ENCODE measurements at places on chromosomes 4 and X. TPM values are rescaled to one million over a fixed set of nuclear protein-coding genes. Genes with fewer than 3 reads are reported as not detected.

The CT45A5 gene
- not detected for total RNA-seq

- H3K27me3 ChIP-seq: no peaks in the 10 kb centered on the region
- DNase-seq: no peak
- H3K36me3 ChIP-seq: no peaks in the 10 kb centered on the region
- no peak overlapping the region for H3K27ac ChIP-seq
Observed at GRCh38 chr4:79209822-79210635, 115.8 kb downstream of the NAA11 start.

- H3K36me3 ChIP-seq: no peaks in the 10 kb centered on the region
- no peaks in the 10 kb centered on the region for H3K27me3 ChIP-seq
- no peak for DNase-seq
- H3K27ac ChIP-seq: no peak overlapping the region
- H3K4me1 ChIP-seq: no peaks in the 10 kb centered on the region
Observed at GRCh38 chrX:1521459-1521956, 15.5 kb downstream of the P2RY8 start.

The CETN2 gene
- total RNA-seq: 61.5 TPM

DNA sequence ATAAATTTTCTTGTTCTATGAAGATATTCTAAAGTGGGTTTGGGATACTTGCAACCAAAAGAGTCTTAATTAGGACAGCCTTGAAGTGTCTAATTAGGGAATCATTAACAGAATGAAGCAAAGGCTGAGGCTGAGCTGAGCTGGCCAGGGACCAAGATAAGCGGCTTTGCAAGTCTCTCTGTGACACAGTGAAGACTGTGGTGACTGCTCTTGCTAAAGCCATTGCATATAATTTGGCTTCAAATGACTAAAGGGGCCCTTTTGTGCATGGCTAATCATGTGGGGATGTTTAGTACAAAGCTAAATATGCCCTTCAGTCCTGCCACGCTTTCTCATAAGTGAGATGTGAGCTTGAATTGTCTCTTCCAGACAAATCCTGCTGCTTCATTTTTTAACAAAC is 31.2 kb upstream of the GYPA start:
- H3K27me3 ChIP-seq: no peaks in the 10 kb centered on the region
- no peak overlapping the region for H3K4me3 ChIP-seq
- no peaks in the 10 kb centered on the region for H3K4me1 ChIP-seq
- H3K36me3 ChIP-seq: no peaks in the 10 kb centered on the region
- no peak overlapping the region for H3K27ac ChIP-seq

DNA sequence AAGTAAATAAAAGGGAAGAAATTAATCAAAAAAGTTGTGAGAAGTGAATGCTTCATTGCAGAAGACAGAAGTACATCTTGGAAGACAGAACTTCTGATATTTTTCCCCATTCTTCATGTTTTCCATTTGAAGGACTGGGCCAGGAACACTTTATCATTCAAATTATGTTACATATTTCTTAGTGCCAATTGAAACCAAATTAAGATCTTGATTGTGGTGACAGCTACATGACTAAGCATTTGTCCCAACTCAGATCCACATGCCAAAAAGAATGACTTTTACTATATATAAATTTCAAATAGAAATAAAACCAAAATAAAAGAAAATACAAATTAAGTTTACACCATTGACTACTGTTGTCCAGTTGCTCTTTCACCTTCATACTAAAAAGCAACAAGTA is 14.0 kb upstream of the FGF5 start:
- no peak overlapping the region for H3K4me3 ChIP-seq
- H3K27ac ChIP-seq: no peak overlapping the region
- H3K36me3 ChIP-seq: no peaks in the 10 kb centered on the region
- no peaks in the 10 kb centered on the region for H3K27me3 ChIP-seq
- H3K4me1 ChIP-seq: no peaks in the 10 kb centered on the region

GRCh38 chrX:45758319-45758718 is 557.6 kb upstream of the DIPK2B start:
- no peaks in the 10 kb centered on the region for H3K4me1 ChIP-seq
- H3K4me3 ChIP-seq: no peak overlapping the region
- no peaks in the 10 kb centered on the region for H3K36me3 ChIP-seq
- no peaks in the 10 kb centered on the region for H3K27me3 ChIP-seq

DNA sequence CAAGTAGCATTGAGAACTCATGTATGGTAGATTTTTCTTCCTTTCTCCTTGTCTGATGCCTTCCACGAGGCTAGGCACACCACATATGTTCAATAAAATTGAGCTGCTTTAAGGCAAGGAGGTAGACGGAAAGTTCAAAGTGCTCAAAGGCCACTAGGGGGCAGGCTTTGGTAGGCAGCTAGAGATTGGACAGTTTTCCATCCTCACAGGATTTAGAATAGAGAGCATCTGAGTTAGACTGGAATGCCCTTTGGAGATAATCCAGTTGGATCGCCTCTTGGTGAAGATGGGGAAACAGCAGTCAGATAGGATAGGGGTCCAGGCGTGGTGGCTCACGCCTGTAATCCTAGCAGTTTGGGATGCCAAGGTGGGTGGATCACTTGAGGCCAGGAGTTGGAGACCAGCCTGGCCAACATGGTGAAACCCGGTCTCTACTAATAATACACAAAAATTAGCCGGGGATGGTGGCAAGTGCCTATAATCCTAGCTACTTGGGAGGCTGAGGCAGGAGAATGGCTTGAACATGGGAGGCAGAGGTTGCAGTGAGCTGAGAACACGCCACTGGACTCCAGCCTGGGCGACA is 30.4 kb downstream of the ELF4 start:
- no peaks in the 10 kb centered on the region for H3K4me1 ChIP-seq
- no peaks in the 10 kb centered on the region for H3K36me3 ChIP-seq
- H3K4me3 ChIP-seq: no peak overlapping the region
- peak overlapping the region; percentile 39 for H3K27ac ChIP-seq
- no peaks in the 10 kb centered on the region for H3K27me3 ChIP-seq
